Activated naive CD4-positive, alpha-beta T cell (primary cell): ENCODE measurements at places on chromosomes 16 and 17.
A peak's percentile ranks its signal among the peaks of the same experiment; 100 is the strongest.

- no peak for DNase-seq
Measured at GRCh38 chr16:6095414-6095813, 997.8 kb upstream of the EEF2KMT start.

GRCh38 chr17:4789951-4790704 lies 1.4 kb downstream of the GLTPD2 start:
- DNase-seq, result peak; percentile 61

GRCh38 chr17:55395803-55396505 lies 25.7 kb downstream of the MMD start:
- no peak for DNase-seq

DNA sequence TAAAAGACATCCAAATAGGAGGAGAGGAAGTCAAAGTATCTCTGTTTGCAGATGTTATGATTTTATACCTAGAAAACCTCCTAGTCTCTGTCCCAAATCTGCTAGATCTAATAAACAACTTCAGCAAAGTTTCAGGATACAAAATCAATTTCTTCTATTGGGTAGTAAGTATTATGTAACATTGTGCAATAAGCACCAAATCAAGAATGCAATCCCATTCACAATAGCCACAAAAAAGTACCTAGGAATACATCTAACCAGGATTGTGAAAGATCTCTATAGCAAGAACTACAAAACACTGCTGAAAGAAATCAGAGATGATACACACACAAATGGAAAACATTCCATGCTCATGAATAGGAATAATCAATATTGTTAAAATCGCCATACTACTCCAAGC lies 13.0 kb downstream of the NLRP1 start:
- DNase-seq, result no peak

DNA sequence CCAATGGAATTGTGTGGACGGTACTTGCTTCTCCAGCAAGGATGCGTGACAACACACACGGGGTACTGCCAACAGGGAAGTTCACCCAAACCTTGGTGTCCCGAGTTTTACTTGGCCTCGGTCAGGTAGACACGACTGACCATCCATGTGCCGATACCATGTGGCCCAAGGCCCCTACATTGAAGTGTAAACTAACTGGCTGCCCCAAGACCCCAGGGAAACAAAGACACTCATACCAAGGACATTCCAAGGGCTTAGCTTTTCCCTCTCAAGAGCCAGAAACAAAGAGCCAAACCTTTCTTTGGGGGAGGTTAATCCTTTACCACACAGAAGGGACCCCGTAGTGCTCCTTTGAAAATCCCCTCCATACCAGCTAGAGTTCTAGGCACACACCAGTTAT lies 215.9 kb upstream of the TNRC6C start:
- DNase-seq, result no peak

DNA sequence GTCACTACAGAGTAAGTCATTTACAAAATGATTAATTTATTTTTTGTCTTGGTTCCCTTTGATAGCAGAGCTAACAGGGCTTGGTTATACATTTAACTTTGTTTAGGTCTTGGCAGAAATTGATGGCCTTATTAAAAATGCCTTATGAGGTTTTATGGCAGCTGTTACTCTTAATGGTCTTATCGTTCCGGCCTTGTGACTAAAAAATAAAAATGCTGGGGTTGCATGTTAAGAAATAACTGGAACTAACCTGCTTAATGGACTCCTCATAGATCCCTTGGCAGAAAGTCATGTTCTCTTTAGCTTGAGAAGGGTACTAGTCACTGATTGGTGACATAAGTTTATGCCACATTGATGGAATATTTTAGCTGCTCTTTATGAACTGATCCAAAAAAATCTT lies 18.3 kb downstream of the COX11 start:
- no peak for DNase-seq

DNA sequence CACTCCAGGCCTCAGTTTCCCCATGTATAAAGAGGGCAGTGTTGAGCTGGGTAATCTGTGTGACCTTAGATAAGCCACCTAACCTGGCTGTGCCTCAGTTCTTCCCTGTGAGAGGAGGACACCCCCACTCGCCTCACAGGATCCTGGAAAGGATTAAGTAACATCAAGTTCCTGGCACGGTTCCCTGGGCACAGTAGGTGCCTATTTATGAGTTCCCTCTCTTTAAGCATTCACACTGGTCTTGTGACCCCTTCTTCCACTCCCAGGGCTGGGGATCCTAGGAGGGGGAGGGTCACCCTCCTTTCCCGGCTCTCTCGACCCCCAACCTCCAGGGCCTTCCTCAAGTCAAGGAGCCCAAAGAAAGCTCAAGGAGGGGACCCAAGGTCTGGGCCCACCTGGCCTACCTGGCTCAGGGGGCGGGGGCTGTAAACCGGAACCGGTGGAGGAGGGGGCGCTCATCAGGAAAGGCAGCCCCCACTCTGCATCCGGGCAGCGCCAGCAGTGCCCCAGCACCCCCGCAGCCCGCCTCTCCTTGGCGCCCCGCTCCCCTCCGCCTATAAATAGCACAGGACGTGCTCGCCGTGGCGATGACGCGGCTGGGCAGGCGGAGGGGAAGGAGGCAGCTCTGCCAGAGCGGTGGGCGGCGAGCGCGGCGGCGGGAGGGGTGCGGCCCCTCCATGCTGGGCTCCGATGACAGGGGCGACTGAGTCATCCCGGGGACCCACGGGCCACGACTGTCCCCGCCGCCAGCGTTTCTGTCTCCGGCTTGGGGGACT lies 9.4 kb downstream of the RPL19 start:
- DNase-seq, result peak; percentile 48

GRCh38 chr17:40850293-40850972 lies 16.6 kb downstream of the KRT12 start:
- DNase-seq, result no peak

GRCh38 chr17:73586275-73586832 lies 57.9 kb downstream of the SDK2 start:
- no peak for DNase-seq

DNA sequence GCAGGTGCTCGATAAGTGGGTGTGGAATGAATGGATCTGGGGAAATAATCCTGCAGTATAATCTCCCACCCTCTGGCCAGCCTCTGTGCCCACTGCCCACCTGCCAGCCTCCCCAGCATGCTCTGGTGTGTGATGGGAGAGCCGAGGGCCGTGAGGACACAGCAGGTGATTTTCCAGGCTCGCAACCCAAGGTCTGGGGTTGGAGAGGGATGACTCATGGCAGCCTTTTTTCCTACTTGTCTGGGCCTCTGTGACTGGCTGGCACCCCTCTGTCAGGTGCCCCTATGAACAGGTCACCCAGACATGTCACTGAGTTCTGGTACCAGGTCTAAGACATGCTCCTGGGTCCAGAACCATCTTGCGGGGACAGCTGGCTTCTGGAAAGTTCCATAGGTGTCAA lies 385.7 kb upstream of the TNRC6C start:
- DNase-seq, result no peak

- no peak for DNase-seq
Measured at GRCh38 chr17:58818654-58819053, 63.0 kb downstream of the PPM1E start.

- DNase-seq, result peak; percentile 69
Measured at GRCh38 chr17:49496183-49496866, 1.2 kb downstream of the NGFR start.
